ENCODE measurements at places on chromosomes 1 and 21.

GRCh38 chr1:82830690-82831380, 1030.1 kb downstream of the ADGRL2 start:
- no peak for DNase-seq

- no peak for DNase-seq
Observed at GRCh38 chr1:63261736-63262458, 60.5 kb upstream of the FOXD3 start.

GRCh38 chr1:46617108-46617800, 643 bp upstream of the MOB3C start:
- no peak for DNase-seq

- DNase-seq, result no peak
Observed at GRCh38 chr1:5597991-5598823, 394.0 kb downstream of the NPHP4 start.

DNA sequence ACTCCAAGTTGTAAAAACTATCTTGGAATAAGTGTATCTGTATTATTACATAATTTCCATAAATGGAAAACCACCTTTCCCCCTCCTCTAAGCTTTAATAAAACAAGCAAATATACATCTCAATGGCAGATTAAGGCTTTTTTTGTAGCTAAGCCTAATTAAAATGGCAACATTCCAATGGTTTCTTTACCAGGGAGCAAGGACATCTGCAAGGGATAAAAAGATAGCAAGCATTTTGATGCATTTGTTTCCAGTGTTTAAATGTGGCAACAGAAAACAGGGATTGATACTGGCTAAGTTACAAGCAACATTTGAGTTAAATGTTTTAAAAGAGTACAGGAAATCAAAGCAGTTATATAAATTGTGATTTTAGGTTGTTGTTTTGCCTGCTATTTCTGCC, 1012.7 kb downstream of the ADGRL2 start:
- DNase-seq, result no peak

DNA sequence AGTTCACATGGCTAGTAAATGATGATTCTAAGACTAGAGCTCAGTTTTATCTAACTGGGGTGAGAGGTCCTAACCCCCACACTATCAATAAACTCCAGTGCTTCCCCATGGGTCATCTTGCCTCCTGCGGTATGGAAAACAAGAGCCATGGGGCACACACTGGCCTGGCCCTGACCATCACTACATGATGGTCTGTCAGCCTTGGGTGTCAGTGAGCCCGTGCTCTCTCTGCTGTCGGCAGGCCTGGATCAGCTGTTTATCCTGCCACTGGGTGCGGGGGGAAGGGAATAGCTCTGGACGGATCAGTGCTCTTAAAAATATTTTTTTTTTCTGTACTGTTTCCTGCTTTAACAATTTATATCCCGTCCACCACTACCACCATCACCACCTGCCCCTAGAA, 255.0 kb upstream of the ADGRL2 start:
- no peak for DNase-seq

- no peak for DNase-seq
Observed at GRCh38 chr1:81023187-81023724, 777.5 kb upstream of the ADGRL2 start.

GRCh38 chr1:167330601-167331293, 110.1 kb downstream of the POU2F1 start:
- no peak for DNase-seq

GRCh38 chr1:24936684-24937083, 6.6 kb upstream of the RUNX3 start:
- DNase-seq, result no peak

- no peak for DNase-seq
Observed at GRCh38 chr1:17485281-17485680, 45.8 kb upstream of the RCC2 start.

GRCh38 chr1:60916906-60917305, 165.5 kb upstream of the NFIA start:
- no peak for DNase-seq

- peak; percentile 53 for DNase-seq
Observed at GRCh38 chr1:181086926-181087325, 1.6 kb upstream of the IER5 start.

GRCh38 chr1:36775716-36776115, 258.6 kb downstream of the GRIK3 start:
- DNase-seq, result no peak

GRCh38 chr1:41918450-41919043, at the start of gene HIVEP3:
HIVEP3 (minus strand) TSS chr1:41918922.
- no peak for DNase-seq

GRCh38 chr1:231857609-231858135, 231.1 kb downstream of the DISC1 start:
- DNase-seq, result no peak

DNA sequence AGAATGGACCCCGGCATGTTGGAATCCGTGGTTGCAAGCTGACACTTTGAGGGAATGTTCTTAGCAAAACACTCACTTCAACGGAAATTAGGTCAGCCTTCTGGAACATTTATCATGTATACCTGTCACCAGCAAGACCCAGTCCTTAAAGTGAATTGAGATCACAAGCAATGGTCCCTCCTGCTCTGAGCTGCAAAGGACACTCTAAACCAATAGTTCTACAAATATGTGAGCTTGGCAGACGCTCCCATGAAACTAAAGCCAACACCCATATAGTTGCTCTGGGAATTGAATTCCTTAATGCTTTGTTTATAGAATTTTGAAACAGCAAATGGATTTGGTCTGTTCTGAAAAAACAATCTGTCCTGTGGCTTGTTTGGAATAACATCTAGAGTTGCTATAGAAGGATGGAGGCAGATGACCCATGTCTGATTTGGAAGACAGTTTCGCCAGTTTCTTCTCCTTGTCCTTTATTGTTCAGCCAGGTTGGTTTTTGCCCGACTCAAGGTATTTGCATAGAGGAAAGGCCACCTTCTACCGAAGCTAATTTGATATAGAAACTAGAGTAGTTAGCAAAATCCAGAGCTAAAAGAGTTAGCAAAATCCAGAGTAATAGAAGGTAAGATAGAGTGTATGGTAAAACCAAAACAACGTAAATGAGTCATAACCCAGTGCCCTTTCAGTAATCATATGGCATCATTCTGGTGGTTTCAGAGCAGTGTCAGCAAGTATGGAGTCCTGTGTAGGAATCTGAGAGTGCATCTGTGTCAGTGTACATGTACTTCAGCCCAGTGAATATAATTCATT, 236.2 kb downstream of the NFIA start:
- peak; percentile 44 for DNase-seq

DNA sequence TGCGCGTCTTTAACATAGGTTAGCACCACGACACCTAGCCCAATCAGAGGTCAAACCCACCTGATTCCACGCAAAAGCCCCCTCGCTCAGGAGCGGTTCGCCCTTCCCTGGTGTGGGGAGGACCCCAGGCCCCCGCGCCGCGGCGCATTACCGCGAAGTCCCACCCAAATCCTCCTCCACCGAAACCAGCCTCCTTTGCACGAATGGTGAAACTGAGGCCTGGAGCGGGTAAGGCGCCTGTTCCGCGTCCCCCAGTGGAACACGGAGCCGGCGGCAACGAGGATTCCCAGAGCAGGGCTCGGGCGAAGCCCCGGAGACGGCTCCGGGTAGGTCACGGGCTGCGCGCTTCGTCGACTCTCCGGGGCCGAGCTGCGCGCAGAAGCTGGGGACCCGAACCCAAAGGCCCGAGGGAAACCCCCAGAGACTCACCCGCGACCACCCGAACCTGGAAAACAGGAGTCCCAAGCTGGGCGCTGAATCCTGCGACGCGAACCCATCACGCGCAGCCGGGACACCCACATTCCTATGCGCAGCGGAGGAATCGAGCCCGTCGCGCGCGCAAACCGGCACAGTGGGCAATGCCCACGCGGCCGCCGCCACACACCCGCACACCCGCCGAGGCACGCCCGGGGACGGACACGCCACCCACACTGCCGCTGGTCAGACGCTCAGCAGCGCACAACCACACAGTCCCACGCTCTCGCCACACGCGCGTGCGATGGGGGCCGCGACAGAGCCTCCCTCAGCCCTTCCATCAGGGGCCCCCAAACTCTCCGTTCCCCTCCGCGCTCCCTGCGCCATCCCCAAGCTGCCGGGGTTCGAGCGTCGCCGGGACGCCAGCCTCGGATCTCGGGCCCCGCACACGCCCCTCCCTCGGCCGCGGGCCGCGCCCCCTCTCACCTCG, 507 bp downstream of the GLIS1 start:
- no peak for DNase-seq

DNA sequence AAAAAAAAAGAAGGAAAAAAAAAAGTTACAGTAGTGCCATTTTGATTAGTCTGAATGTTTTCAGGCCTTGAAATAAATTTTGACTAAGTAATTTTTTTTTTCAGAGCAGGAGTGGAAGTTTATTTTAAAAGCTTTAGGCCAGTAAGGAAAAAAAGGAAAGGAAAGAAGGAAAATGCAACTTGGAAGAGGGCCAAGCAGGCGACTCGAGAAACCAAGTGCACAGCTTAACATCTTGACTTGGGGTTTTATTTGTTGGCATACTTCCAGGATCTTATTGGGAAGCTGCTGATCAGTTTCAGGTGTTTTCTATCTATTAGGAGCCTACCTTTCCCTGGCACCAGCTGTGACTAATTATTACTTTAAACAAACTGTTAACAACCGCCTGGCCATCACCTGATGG, 41.7 kb downstream of the ATF3 start:
- no peak for DNase-seq

DNA sequence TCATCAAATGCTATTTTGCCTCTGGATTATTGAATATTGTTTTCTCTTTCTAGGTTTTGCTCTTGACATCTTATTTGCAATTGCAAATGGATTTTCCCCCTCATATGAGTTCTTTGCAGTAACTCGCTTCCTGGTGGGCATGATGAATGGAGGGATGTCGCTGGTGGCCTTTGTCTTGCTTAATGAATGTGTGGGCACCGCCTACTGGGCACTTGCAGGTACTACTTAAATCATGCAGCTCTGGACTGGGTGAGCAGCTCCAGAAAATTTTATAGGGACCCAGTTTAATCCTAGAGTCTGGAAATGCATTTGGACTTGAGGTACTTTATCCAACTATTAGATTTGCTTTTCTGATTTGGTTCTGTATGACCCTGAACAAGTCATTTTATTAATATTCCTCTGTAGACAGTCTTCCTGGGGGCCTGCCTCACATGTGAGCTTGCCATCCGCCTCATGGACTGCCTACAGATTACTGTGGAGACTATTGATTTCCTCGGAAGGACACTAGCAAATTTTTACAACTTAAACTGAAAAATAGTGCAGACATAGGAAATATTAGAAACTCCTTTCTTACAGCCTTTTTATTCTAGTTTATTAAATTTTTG, 44.5 kb downstream of the SLC22A15 start:
- DNase-seq, result peak; percentile 45

DNA sequence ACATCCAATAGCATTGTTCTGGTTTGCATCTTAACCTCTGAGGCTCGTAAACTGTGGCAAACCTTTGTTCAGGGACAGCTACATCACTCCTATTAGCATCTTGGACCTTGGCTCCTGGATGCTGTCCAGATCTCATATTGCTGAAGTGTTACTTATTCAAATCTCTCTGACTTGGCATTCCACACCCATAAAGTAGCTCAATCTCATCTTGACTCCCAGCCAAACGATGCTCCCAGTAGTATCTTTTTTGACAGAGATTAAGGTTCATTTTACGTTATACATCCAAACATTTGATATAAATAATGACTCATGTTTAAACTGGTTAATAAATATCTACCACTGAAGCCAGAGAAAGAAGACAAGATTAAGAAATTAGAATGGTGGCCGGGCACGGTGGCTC, 4.4 kb upstream of the FLVCR1 start:
- no peak for DNase-seq

DNA sequence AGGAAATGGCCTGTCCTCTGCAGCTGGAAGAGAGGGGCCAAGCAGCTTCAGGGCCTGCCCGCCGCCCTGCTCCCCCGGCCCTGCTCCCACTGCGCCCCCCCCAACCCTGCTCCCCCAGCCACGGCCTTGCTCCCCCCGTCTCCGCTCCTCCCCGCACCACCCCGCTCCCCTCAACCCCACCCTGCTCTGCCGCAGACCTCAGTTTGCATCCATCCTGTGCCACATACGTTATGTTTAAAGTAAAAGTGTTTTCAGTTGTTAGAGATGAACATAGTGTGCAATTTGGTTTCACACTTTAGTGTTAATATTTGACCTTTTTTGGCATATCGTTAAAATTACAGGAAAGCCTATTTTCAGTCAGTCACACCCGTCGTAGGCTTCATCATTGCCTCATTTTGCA, 34.1 kb upstream of the DIP2A start:
- no peak for DNase-seq

DNA sequence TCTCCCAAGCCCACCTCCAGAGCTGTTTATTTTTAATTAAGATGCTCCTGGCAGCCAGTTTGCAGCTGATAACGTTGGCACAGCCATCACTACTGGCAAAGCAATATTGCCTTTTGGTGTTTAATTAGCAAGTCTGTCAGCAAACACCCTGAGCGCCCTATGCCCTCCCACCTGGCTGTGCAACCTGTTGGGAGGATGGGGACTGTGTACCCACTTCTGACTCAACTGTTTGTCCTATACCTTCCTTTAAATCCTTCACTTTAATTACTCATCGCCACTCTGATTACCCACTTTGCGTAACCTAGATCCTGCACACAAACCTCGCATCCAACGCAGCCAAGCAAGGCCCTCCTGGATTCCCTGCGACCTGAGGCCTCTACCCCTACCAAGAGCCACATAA, 67.1 kb downstream of the BCAR3 start:
- no peak for DNase-seq

DNA sequence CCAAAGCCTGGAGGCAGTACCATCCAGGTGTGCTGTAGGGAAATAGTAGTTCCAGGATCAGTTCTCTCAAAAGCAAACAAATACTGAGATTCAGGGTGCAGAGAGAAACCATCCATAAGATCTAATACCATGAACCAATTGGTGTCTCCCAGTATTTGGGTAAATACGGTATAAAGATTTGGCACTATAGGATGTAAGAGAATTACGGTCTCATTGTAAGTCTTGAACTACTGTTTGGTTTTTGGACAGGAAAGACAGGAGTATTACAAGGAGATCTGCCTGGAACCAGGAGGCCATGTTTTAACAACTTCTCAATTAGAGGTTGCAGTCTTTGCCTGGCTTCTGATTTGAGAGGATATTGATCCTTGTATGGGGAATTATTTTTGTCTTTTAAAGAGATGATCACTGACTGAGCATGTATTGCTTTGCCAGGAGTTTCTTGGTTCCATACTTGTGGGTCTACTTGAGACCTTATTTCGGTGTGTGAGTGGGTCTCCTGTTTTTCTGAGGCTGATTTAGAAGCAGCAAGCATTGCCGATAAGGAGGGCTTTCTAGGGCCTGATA, 10.2 kb downstream of the AADACL4 start:
- no peak for DNase-seq

DNA sequence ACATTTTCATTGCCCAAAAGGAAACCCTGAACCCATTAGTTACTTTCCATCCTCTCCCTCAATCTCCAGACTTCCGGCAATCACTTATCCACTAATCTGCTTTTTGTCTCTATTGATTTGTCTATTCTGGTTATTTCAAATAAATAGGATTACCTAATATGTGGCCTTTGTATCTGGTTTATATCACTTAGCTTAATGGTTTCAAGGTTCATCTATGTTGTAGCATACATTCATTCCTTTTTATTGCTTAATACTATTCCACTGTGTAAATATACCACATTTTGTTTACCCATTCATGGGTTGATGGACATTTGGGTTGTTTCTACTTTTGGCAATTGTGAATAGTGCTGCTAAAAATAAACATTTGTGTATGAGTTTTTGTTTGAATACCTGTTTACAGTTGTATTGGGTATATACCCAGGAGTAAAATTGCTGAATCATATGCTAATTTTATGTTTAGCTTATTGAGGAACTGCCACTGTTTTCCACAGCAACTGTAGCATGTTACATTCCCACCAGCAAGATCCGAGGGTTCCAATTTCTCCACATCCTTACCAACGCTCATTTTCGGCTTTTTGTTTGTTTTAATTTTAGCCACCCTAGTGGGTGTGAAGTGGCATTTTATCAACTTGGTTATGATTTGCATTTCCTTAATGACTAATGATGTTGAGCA, 2.5 kb upstream of the SLC25A44 start:
- DNase-seq, result no peak

Data from MG63 (cell line).